NCI-H1694 treated with DMSO at 0.1 percent for 48 hours (cell line): ENCODE measurements at places on chromosomes 6 and 20.

DNA sequence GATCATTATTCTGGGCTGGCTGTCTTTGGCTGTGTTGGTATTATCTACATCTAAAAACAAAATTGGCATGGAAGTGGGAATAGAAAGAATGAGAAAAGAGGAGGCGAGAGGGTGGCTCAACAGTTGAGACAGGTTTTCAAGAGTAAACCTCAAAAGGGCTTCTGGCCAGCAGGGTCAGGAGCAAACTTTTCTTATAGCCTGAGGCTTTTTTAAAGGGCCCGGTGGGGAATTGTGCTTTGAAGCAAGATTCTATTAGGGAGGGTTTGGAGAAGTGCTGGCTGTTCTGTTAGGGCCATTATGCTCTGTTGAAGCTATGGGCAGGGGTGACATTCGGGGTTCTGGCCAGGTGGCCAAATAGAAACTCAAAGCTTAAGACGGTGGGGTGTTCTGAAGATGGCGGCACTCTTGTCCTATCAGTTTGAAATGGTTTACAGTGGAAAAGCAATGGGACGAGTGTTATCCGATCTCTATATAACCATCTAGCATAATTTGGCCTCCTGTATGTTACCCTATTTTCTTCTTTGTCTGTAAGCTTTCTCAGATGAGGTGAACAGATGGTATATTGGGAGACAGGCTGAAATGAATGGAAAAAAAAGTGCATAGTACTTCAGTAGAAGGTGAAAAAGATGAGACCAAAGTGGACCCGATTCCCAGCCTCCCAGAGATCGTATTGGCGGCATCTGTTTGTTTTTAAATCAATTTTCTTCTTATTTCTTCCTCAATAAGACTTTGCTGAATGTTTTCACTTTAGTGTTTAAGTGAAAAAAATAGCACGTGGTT, 132.1 kb upstream of the CNR1 start:
- no peak for DNase-seq

DNA sequence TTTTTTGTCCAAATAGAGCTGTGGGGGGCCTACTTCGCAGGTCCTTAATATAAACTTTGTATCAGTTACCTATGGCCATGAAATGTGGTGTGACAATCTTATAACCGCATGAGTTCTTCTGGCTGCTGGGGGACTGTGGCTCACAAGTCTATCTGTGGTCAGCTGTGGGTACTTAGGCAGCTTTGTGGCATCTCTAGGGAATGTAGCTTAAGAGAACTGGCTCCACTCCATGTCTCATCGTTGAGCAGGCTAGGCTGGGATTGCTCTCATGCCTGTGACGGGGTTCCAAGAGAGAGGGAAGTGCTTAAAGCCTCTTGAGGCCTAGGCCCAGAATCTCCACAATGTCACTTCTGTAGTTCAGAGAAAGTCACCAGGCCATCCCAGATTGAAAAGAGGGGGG, 140.5 kb downstream of the BTBD3 start:
- no peak for DNase-seq

GRCh38 chr6:87583822-87584221, 6.0 kb downstream of the RARS2 start:
- DNase-seq = no peak

DNA sequence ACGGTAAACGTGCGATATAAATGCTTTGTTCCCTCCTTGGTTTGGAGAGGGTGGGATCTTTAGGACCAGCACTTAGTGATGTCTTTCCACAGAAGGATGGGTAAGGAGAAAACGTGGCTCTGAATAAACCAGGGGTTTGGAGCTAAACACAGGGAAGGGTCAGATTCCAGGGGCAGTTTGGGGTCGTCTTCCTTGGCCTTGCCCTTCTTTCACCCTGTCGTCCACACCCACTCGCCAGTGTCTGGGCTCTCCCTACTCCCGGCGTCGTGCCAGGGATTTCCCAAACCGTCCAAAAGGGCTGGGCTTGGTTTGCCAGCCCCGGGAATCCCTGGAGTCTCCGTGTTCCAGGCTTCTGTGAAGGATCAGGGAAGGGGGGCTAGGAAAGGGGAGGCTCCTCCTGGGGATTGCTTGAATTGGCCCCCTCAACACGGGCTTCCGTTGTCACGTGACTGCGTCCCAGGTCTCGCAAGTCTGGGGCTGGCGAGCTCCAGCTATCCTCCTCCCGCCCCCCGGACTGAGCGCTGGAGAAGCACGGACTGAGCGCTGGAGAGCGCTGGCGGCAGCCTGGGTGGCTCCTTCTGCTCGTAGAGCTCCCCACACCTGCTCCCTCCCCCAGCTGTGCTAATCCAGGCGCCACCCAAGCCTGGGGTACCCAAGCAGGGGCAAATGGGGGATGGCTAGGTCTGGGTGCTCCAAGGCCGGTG, 9.4 kb upstream of the ARMC12 start:
- DNase-seq = peak; percentile 74

DNA sequence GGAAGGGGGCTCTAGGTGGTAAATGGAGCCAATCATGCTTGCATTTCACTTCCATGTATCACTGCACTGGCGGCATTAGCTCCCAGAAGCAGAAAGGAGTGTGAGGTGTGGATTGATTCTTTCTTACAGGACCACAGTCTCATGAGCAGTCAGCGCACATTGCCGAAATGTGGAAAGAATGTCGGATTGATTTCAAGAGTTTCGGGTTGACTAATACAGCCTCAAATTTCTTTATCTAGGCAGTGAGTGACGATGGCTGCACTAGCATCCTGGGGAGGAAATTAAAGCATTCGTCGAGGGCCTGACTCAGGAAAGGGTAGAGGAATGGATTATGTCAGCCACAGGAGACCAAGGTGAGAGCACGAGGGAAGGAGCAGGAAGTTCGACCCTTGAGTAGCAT, 222.8 kb upstream of the CDYL start:
- no peak for DNase-seq

GRCh38 chr20:38890497-38890818, 35.8 kb upstream of the FAM83D start:
- no peak for DNase-seq

GRCh38 chr6:46216879-46217278, 46.1 kb upstream of the ENPP5 start:
- DNase-seq = no peak

GRCh38 chr6:150072201-150072600, 3.3 kb upstream of the ULBP3 start:
- no peak for DNase-seq

DNA sequence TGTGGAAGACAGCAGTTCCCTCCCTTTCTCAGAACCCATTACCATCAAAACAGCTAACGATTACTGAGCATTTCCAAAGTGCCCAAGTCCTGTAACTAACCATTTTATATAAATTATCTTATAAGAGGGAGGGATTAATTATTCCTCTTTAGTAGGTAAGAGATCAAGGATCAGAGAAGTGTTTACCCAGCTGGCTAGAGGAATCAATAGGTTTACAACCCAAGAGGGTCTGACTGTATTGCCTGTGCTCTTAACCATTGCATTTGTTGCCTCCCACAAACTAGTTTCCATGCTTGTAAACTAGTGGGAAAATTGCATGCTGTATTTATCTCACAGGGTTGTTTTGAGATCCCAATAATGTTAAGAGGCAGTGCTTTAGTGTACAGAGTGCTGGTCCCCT, 3.7 kb upstream of the DBNDD2 start:
- no peak for DNase-seq

DNA sequence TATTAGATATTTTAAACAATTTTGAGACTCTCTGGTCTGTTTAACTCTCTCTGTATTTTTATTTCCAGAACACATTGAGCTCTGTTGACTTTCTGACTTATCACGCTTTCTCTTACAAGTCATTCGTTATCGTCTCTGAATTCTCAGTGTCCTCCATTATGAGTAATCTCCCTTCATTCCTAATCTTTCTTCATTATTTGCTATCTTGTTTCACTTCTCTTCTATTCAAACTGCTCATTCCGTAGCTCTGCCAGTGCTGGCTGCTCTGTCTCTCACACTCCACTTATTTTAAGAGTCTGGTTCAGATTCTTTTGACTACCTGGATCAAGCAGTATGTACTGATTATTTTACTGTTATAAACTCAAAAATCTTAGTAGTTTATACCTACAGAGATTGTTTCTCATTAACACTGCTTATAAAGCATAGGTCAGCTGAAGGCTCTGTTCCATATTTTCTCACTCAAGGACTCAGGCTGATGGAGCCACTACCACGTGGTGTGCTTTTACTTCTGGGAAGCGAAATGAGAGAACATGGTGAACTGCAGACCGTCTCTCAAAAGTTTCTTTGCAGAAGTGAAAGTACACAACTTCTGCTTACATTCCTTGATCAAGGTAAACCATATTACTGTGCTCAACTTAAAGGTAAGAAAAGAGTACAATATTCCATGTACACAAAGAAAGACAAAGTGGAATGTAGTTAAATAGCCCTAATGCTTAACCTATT, 485.2 kb downstream of the GRIK2 start:
- DNase-seq = no peak

- DNase-seq = no peak
Observed at GRCh38 chr6:134764741-134765140, 185.2 kb downstream of the ALDH8A1 start.

DNA sequence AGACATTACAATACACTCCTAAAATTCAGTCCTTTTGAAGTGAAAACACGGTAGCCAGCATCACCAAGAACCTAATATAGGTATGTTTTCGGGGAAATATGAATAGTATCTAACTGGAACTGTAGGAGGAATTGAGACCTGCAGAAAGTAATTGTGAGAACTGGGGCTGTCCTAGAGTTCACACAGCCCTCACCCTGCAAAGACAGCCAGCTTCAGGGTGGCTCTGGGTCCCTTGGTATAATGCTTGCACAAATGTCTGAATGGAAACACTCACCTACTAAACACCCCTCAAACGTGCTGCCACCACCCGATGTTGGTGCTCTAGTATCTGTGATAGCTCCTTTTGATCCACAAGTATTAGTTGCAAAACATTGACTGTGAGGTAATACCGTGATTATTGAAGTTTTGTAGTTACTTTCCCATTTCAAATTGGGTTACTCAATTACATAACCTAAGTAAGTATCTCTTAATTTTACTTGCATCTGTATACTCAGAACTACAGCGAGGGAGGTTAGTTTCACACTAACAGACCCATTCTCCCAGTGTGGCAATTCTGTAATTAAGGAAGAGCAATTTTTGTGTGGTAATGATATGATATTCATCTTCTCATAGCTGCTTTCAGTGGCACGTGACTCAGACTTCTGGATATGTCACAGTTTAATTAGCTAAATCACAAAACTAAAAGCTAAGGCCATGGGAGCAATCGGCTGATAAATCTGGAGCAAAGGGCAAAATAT, 129.5 kb downstream of the INSM1 start:
- no peak for DNase-seq

DNA sequence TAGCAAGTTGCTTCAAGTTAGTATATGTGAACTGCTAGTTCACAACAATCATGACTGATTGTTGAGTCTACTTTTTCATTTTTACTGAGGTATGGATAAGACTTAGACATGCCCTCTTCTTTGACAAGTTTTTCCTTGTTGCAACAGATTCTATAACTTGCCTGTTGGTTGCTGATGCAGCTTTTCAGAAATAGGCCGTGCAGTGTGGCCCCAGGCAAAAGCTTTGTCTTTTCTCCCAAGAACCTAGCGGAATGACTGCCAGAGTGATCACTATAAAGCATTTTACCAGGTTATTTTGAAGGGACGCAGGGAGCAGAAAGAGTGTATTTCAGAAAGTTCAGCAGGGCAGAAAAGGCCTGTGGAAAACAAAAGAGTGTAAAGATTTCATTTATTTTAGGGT, 16.0 kb downstream of the HECA start:
- no peak for DNase-seq

- DNase-seq = peak; percentile 52
Observed at GRCh38 chr6:170222498-170223471, 68.1 kb downstream of the DLL1 start.

GRCh38 chr20:52256454-52256853, 64.9 kb upstream of the ZFP64 start:
- DNase-seq = no peak

- DNase-seq = no peak
Observed at GRCh38 chr6:7006515-7007191, 101.1 kb upstream of the RREB1 start.

- no peak for DNase-seq
Observed at GRCh38 chr6:35668744-35669450, 19.8 kb downstream of the FKBP5 start.

- DNase-seq = no peak
Observed at GRCh38 chr6:19552076-19552475, 285.1 kb upstream of the ID4 start.

DNA sequence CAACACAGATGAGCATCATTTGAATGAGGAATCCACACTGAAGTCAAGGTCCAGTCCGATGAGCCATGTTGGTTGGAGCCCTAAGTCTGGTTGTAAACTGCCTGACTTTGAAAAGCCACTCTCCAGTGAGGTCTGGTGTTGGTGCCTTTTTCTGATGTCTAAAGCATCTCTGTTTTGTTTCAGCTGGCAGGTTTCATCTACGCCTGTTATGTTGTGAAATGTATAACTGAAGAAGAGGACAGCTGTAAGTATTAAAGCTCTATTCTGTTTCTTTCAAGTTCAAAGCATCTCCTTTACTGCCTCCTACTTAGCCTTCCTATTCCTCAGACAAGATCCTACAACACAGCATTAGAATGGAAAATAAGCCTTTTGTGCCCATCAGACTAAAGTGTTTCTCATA, 171.1 kb upstream of the RNF217 start:
- no peak for DNase-seq

- DNase-seq = peak; percentile 8
Observed at GRCh38 chr6:53623497-53623896, 42.1 kb downstream of the KLHL31 start.

GRCh38 chr6:33298773-33299236, at the start of gene RGL2:
TSS of gene RGL2 (minus strand) at chr6:33298942. CDS start at chr6:33298610, 332 bp downstream.
- DNase-seq = no peak

- no peak for DNase-seq
Observed at GRCh38 chr6:125110056-125110455, 43.5 kb upstream of the TPD52L1 start.

DNA sequence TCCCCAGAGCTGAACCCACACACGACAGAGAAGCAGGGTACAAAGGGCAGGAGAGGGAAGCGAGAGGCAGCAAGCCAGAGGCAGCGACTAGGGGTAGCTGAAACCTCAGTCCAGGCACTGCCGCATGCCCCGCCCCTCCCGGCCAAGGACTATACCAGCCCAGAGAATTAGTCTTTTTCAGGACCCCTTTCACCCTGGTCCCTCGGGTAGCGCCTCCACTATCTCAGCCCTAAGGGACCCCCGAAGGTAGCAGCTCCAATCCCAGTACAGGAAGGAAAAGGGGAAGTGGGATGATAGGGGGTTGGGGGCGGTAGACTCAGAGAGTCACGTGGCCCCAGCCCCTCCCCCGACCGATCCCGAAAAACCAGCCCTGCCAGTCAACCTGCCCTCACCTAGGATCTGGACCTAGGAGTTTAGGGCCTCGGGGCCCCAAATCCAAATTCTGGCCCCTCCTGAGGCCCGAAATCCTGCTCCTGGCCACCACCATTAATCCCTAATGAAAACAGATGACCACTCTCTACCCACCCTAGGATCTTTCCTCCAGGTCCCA, 1.3 kb downstream of the RGL2 start:
- no peak for DNase-seq

- peak; percentile 2 for DNase-seq
Observed at GRCh38 chr20:63102721-63103375, 96.1 kb upstream of the BHLHE23 start.

- DNase-seq = no peak
Observed at GRCh38 chr6:9581155-9581554, 833.7 kb downstream of the TFAP2A start.

- no peak for DNase-seq
Observed at GRCh38 chr6:116633685-116634084, 17.4 kb downstream of the RSPH4A start.
